CD4-positive, CD25-positive, alpha-beta regulatory T cell (primary cell): ENCODE measurements at places on chromosomes 4 and X. TPM values are rescaled to one million over a fixed set of nuclear protein-coding genes. Genes with fewer than 3 reads are reported as not detected.

GRCh38 chr4:29304595-29304994 is 1415.6 kb upstream of the PCDH7 start:
- H3K4me3 ChIP-seq = no peak overlapping the region

The EMCN gene
- total RNA-seq = not detected

The EGF gene
- total RNA-seq = 2.1 TPM

The CFAP99 gene
- 0.20 TPM for total RNA-seq

GRCh38 chr4:102624505-102624904 is 123.3 kb downstream of the NFKB1 start:
- no peak overlapping the region for H3K27ac ChIP-seq
- peaks cover 6% of the 10 kb centered on the region for H3K4me1 ChIP-seq
- H3K27me3 ChIP-seq = no peaks in the 10 kb centered on the region
- no peak overlapping the region for H3K4me3 ChIP-seq
- DNase-seq = no peak

GRCh38 chr4:109025471-109026076 is 262.7 kb upstream of the ETNPPL start:
- DNase-seq = no peak
- no peak overlapping the region for H3K4me3 ChIP-seq
- H3K4me1 ChIP-seq = no peaks in the 10 kb centered on the region
- no peaks in the 10 kb centered on the region for H3K27me3 ChIP-seq

The CYTL1 gene
- 0.54 TPM for total RNA-seq

DNA sequence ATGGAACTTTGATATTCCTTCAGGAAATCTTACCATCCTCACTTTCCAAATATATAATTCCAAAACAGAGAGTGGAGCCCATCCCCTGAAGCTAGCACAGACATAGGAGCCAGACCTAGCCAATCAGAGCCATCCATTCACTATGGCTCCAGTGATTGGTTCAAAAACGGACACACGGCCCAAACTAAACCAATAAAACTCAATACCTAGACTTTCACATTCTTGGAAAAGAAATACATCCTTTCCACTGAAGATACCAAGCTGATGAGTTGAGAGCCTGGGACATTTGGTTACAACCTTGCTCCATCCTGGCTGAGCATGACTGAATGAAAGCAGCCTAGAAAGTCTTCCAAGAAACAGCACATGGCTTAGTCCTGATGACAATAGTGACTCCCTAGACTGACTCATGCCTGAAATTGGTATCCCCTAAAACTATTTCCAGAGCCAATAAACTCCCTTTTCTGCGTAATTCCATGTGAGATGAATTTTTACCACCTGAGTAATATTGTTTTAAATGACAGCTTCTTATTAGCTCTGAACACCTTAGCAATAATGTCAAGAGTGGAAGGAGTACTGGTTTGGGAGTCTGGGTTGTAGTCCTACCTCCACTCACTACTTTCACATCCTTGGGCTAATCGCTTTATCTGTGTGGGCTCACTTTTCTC is 189.6 kb upstream of the LNX1 start:
- no peak overlapping the region for H3K4me3 ChIP-seq
- no peaks in the 10 kb centered on the region for H3K27me3 ChIP-seq
- H3K36me3 ChIP-seq = no peaks in the 10 kb centered on the region
- H3K4me1 ChIP-seq = no peaks in the 10 kb centered on the region
- no peak for DNase-seq

The TRIM61 gene
- 0.25 TPM for total RNA-seq

DNA sequence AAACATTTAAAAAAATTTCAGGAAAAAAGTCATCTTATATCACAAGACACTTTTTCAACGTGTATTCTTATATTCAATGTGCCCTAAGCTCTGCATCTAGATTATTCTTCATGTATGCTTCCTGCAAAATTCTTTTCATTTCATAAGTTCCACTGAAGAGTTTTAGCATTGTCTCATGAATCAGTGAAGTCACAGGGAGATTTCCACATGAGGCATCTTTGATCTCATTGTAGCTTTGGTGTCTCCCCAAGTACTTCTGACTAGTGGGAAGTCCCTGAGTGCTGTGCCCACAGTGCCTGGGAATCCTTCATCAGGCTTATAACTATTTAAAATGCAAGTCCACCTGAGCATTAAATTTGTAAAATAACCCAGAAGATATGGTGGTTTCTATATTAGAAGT is 123.8 kb downstream of the MAD2L1 start:
- no peak for DNase-seq
- H3K4me1 ChIP-seq = no peaks in the 10 kb centered on the region
- no peaks in the 10 kb centered on the region for H3K36me3 ChIP-seq
- no peaks in the 10 kb centered on the region for H3K27me3 ChIP-seq

- H3K27ac ChIP-seq = no peak overlapping the region
- H3K4me3 ChIP-seq = no peak overlapping the region
- no peaks in the 10 kb centered on the region for H3K4me1 ChIP-seq
- H3K36me3 ChIP-seq = no peaks in the 10 kb centered on the region
These were observed 8.4 kb downstream of the TNMD start for GRCh38 chrX:100593126-100593525.

DNA sequence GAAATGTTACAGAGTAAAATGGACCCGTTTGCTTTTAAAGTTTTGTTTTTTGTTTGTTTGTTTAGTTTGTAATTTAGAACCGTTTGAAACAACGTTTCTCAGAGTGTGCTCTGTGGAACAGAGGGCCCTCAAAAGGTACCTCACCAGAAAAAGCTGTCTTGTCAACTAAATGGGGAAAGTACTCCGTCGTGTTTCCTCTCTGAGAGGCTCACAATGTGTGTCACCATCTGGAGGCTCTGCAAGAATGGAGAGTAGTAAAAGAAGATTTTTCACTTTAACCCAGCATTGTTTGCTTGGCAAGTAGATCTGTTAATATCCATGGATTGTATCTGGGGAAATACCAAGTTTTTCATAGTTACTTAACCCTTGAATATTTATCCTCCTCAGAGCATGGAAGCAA is 1.5 kb upstream of the ENPEP start:
- H3K4me1 ChIP-seq = no peaks in the 10 kb centered on the region
- no peak overlapping the region for H3K27ac ChIP-seq
- H3K4me3 ChIP-seq = no peak overlapping the region
- DNase-seq = no peak

GRCh38 chr4:122716825-122717448 is 15.6 kb upstream of the BBS12 start:
- H3K36me3 ChIP-seq = no peaks in the 10 kb centered on the region
- H3K27ac ChIP-seq = no peak overlapping the region
- no peak overlapping the region for H3K4me3 ChIP-seq
- DNase-seq = peak; percentile 67
- no peaks in the 10 kb centered on the region for H3K4me1 ChIP-seq

- H3K4me1 ChIP-seq = no peaks in the 10 kb centered on the region
- H3K36me3 ChIP-seq = no peaks in the 10 kb centered on the region
- H3K4me3 ChIP-seq = no peak overlapping the region
- H3K27me3 ChIP-seq = no peaks in the 10 kb centered on the region
These were observed 287.1 kb downstream of the ANK2 start for GRCh38 chr4:113336556-113336955.

The F11 gene
- not detected for total RNA-seq

The GYPE gene
- total RNA-seq = not detected

DNA sequence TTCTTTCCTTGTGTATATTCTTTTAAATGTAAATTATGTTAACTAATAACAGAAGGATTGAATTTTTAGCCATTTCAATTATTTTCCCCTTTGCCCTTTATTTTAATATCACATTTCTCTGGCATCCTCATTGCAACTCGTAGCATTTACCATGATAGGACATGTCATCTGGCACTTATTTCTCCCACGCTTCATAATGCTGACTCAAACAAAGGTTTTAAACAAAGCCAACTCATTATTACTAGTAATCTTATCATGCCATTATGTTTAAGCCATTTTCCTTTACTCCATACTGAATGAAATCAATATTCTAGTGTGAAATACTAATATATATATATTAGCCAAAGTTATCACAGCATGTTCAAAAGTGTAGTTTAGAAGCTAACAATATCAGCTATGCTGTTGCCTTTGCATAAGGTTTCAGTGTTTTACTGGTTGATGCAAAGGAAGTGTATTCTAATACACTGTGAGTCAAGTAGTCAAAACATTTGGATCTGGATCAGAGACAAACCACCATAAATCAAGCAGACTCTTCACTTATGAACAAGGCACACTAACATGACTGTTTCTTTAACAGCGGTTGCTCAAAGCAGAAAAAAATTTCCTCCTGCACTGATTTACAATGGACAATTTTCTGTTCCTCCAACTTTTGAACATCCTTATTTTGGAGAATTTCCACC is 281.6 kb downstream of the SLC7A11 start:
- no peak for DNase-seq
- no peak overlapping the region for H3K27ac ChIP-seq
- H3K4me3 ChIP-seq = no peak overlapping the region

The SNCA gene
- 2.3 TPM for total RNA-seq

- H3K4me3 ChIP-seq = no peak overlapping the region
- H3K27ac ChIP-seq = no peak overlapping the region
- H3K4me1 ChIP-seq = no peaks in the 10 kb centered on the region
- no peak for DNase-seq
These were observed 188.2 kb downstream of the ARAP2 start for GRCh38 chr4:36056136-36056535.

GRCh38 chr4:40489961-40490360 is 139.7 kb downstream of the RBM47 start:
- peaks cover 6% of the 10 kb centered on the region for H3K27me3 ChIP-seq
- no peak overlapping the region for H3K27ac ChIP-seq
- H3K4me3 ChIP-seq = no peak overlapping the region

- H3K4me1 ChIP-seq = peaks cover 13% of the 10 kb centered on the region
- no peak overlapping the region for H3K4me3 ChIP-seq
- no peaks in the 10 kb centered on the region for H3K27me3 ChIP-seq
- DNase-seq = no peak
- H3K36me3 ChIP-seq = peaks cover 3% of the 10 kb centered on the region
- H3K27ac ChIP-seq = no peak overlapping the region
These were observed 35.3 kb downstream of the ARFIP1 start for GRCh38 chr4:152815078-152815477.

The CFAP47 gene
- not detected for total RNA-seq

GRCh38 chrX:31021537-31021936 is 50.3 kb downstream of the FTHL17 start:
- no peak for DNase-seq
- H3K4me3 ChIP-seq = no peak overlapping the region
- H3K4me1 ChIP-seq = no peaks in the 10 kb centered on the region
- no peaks in the 10 kb centered on the region for H3K27me3 ChIP-seq
- no peaks in the 10 kb centered on the region for H3K36me3 ChIP-seq
